Dermis lymphatic vessel endothelial cell (primary cell): ENCODE measurements at places on chromosomes 1 and 21. TPM values are rescaled to one million over a fixed set of nuclear protein-coding genes. Genes with fewer than 3 reads are reported as not detected.

The USH2A gene
- total RNA-seq = not detected in 2 replicates

The KRTAP19-1 gene
- not detected in 2 replicates for total RNA-seq

The AMY1B gene
- not detected in 2 replicates for total RNA-seq

The NTMT2 gene
- total RNA-seq = not detected in 2 replicates

The CTSS gene
- 50.5 and 71.5 TPM in 2 replicates for total RNA-seq

The TRPM2 gene
- 0.22 and 0.43 TPM in 2 replicates for total RNA-seq

The TCHHL1 gene
- total RNA-seq = not detected in 2 replicates

The SPRR5 gene
- not detected in 2 replicates for total RNA-seq

The S100PBP gene
- 15.6 and 18.3 TPM in 2 replicates for total RNA-seq

The NPHS2 gene
- not detected in 2 replicates for total RNA-seq

The SLC44A3 gene
- 3.6 and 4.1 TPM in 2 replicates for total RNA-seq

The MNDA gene
- total RNA-seq = not detected in 2 replicates

The XPR1 gene
- total RNA-seq = 28.4 and 37.8 TPM in 2 replicates

The NMNAT2 gene
- 0.33 and 0.34 TPM in 2 replicates for total RNA-seq

The CHIA gene
- total RNA-seq = not detected in 2 replicates

The BSND gene
- not detected in 2 replicates for total RNA-seq

The MEGF6 gene
- 84.1 and 129 TPM in 2 replicates for total RNA-seq

The SLAMF9 gene
- total RNA-seq = not detected in 2 replicates

The C1orf167 gene
- 0.17 and 0.33 TPM in 2 replicates for total RNA-seq

The BATF3 gene
- total RNA-seq = 1.1 TPM in 2 replicates

The ASTN1 gene
- not detected in 2 replicates for total RNA-seq

The OR2G6 gene
- not detected in 2 replicates for total RNA-seq

The PI4KB gene
- 27.6 and 30.1 TPM in 2 replicates for total RNA-seq

The TMEM54 gene
- total RNA-seq = 9.1 and 10.2 TPM in 2 replicates

The MAGI3 gene
- total RNA-seq = 10.2 and 10.5 TPM in 2 replicates

The GBP2 gene
- 13.4 and 31.6 TPM in 2 replicates for total RNA-seq

The CHI3L1 gene
- not detected in 2 replicates for total RNA-seq

The GSTM1 gene
- 2.9 TPM in 1 of 2 replicates, not detected in the other for total RNA-seq

The CTSE gene
- not detected in 2 replicates for total RNA-seq

The CELA2A gene
- total RNA-seq = not detected in 2 replicates

The CRYAA gene
- not detected in 2 replicates for total RNA-seq

The KIF14 gene
- 1.7 and 2.1 TPM in 2 replicates for total RNA-seq

The HRNR gene
- total RNA-seq = not detected in 2 replicates

The MSH4 gene
- 0.11 and 0.17 TPM in 2 replicates for total RNA-seq

The CELA2B gene
- total RNA-seq = not detected in 2 replicates

The OR14I1 gene
- total RNA-seq = not detected in 2 replicates

The OR2T35 gene
- total RNA-seq = not detected in 2 replicates

The CLCA1 gene
- not detected in 2 replicates for total RNA-seq

The TACSTD2 gene
- 1.8 and 11.3 TPM in 2 replicates for total RNA-seq

The AADACL4 gene
- total RNA-seq = not detected in 2 replicates

The TIE1 gene
- 962 and 1,146 TPM in 2 replicates for total RNA-seq

The DIO1 gene
- not detected in 2 replicates for total RNA-seq

The OPN3 gene
- total RNA-seq = 16.6 and 20.7 TPM in 2 replicates

The NBPF4 gene
- total RNA-seq = not detected in 2 replicates

The RBBP5 gene
- total RNA-seq = 15.2 and 21.1 TPM in 2 replicates

The RYR2 gene
- 0.22 and 0.95 TPM in 2 replicates for total RNA-seq

The SPATA17 gene
- 0.09 TPM in 1 of 2 replicates, not detected in the other for total RNA-seq

The GLIS1 gene
- total RNA-seq = not detected in 2 replicates

The CA6 gene
- 0.11 TPM in 1 of 2 replicates, not detected in the other for total RNA-seq

The CDA gene
- 0.43 and 0.95 TPM in 2 replicates for total RNA-seq

The PEX10 gene
- 27.7 and 30.8 TPM in 2 replicates for total RNA-seq

The F13B gene
- total RNA-seq = not detected in 2 replicates
